ENCODE measurements at places on chromosomes 5 and 9. TPM values are rescaled to one million over a fixed set of nuclear protein-coding genes. Genes with fewer than 3 reads are reported as not detected.

PHF24 gene
- 0.76 TPM for total RNA-seq

PLEKHG4B gene
- total RNA-seq = 2.1 TPM

SIT1 gene
- not detected for total RNA-seq

SHISAL2B gene
- not detected for total RNA-seq

GPBP1 gene
- total RNA-seq = 40.1 TPM

NRARP gene
- total RNA-seq = 28.5 TPM

THOC3 gene
- total RNA-seq = 43.9 TPM

STC2 gene
- total RNA-seq = 4.1 TPM

ZBED3 gene
- 5.1 TPM for total RNA-seq

WNT8A gene
- not detected for total RNA-seq

FRMD3 gene
- 4.9 TPM for total RNA-seq

SLIT3 gene
- total RNA-seq = 16.2 TPM

SLC44A1 gene
- total RNA-seq = 51.1 TPM

PCDHA9 gene
- total RNA-seq = 0.06 TPM

HAVCR1 gene
- not detected for total RNA-seq

PRDM9 gene
- not detected for total RNA-seq

GCNT4 gene
- total RNA-seq = 4.2 TPM

- no peak for DNase-seq
Observed at GRCh38 chr5:105167092-105167491, 1604.5 kb upstream of the NUDT12 start.

GRCh38 chr5:79795764-79796398 is 106.2 kb downstream of the CMYA5 start:
- no peak for DNase-seq

DNA sequence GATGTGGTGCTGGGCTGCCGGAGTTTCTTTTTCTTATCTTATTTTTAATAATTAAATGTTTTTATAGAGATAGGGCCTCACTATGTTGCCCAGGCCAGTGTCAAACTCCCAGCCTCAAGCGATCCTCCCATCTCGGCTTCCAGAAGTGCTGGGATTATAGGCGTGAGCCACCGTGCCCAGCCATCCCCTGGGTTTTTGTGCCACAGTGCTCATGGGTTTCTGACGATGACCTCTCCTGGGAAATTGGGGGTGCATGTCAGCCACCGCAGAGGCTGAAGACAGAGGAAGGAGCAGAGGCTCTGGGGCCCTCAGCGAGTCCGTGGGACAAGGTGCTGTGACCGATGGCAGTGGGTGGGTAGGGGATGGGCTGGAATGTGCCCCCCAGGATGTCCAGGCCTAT is 14.4 kb downstream of the GPSM1 start:
- DNase-seq = no peak

DNA sequence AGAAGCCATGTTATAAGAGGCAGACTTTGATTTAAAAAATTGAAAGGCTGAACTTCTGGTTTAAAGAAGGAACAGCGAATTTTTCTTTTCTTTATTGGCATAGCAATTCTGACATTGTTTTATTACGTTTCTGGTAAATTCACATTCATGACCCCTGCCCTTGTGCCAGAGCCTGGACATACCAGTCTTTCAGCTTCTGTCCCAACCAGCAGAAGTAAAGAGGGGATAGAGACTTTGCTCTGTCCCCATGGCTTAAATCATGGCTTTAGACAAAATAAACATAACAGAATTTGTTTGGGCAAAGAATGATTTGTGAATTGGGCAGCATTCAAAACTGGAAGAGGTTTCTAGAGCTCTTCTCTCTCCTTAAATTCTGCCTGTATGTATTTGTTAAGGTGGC is 15.3 kb downstream of the CAST start:
- no peak for DNase-seq

GRCh38 chr5:163410505-163410904 is 26.9 kb upstream of the CCNG1 start:
- no peak for DNase-seq

GRCh38 chr5:97096191-97096590 is 46.2 kb downstream of the LIX1 start:
- DNase-seq = no peak

DNA sequence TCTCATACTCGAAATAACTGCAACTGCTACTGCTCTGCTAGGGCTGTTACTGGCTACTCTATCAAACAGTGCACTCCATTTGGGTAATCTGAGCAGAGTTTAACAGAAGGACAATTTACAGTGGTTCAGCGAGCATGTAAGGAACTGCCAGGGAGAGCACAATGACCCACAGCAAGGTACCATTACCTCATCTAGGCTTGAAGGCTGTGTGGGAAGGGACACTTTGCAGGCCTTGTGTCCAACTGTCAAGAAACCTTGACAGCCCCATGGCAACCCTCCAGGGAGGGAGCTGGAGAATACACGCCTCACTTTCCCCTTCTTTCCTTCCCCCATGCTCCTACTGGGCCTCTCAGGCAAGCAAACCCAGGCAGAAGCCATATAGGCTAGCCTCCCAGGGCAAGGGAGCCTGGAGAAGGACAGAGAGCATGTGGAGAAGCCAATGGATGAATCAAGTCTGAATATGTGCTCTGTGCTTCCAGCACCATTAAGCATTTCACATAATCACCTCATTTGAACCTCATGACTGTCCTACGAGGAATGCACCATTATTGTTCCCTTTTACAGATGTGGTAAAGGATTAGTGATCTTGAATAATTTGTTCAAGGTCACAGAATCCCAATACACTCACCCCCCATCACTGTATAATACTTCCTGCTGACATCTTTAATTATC is 49.9 kb upstream of the JAK2 start:
- DNase-seq = no peak

DNA sequence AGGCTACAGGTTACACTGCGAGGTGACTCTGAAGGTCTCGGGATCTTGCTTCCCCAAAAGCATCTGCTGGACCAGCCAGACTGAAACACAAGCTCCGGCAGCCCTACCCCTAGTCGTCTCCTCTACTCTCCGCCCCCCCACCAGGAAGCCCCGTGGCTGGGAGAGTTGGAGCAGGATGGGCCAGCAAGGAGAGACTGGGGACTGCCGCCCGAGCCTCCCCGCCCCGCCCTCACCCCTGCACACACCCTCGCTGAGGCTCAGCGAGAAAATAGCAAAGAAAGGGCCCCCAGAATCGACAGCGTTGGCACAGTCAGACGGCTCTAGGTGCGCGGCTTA is 1.3 kb downstream of the TRIM7 start:
- DNase-seq = no peak

DNA sequence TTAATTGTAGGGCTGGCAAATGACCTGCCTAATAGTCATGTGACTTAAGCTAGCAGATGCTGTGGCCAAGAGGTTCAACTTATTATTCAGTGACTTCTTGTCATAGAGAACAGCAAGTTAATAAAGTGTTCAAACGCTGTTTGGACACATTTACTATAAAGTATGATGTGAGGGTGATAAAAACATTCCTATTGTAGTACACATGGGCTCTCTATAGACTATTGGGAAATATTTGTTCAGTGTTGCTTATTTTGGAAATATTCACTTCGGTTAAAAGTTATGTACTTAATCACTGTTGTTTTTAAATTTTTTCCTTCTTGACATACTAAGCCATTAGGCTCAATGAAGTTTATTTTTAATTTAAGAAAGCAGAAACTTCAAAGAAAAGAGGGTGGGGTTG is 345.0 kb downstream of the NNT start:
- DNase-seq = peak; percentile 38

- peak; percentile 89 for DNase-seq
Observed at GRCh38 chr5:169980418-169981053, at the start of gene INSYN2B. Gene INSYN2B, minus strand, starts transcription at chr5:169980495. Its CDS starts 96,597 bp downstream, at chr5:169883898.

GRCh38 chr5:103313056-103313455 is 54.5 kb downstream of the MACIR start:
- no peak for DNase-seq

DNA sequence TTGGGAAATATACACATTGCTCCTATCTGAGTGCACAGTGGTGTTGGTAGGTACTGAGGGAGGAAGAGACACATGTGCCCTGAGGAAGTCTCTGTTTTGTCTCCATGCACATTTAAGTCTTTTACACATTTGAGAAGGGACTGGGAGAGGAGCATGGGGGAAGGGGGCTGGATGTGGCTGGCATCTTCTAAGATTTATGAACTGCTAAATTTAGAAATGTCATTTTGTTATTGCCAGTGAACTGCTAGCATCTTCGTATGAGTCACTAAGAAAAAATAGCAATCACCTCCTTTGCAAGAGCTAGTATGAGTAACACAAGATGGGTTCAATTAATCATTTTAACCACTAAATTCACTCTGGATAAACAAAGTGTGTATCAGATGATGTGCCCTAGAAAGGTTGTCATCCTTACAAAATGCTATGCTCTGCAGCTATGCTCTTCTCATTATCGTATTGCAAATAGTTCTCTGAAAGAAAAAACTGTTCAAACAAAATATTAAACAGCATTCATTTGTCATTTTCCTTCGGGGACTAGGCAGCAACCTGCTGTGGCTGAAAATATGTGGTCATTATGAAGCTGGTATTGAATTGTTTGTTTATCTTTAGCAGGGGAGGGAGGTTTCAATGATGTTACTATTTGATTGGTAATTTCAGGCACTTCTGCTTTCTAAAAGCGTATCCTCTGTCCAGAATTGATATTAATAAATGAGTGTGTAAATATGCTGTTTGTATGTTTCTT is 236.5 kb downstream of the DMRTA1 start:
- DNase-seq = no peak

DNA sequence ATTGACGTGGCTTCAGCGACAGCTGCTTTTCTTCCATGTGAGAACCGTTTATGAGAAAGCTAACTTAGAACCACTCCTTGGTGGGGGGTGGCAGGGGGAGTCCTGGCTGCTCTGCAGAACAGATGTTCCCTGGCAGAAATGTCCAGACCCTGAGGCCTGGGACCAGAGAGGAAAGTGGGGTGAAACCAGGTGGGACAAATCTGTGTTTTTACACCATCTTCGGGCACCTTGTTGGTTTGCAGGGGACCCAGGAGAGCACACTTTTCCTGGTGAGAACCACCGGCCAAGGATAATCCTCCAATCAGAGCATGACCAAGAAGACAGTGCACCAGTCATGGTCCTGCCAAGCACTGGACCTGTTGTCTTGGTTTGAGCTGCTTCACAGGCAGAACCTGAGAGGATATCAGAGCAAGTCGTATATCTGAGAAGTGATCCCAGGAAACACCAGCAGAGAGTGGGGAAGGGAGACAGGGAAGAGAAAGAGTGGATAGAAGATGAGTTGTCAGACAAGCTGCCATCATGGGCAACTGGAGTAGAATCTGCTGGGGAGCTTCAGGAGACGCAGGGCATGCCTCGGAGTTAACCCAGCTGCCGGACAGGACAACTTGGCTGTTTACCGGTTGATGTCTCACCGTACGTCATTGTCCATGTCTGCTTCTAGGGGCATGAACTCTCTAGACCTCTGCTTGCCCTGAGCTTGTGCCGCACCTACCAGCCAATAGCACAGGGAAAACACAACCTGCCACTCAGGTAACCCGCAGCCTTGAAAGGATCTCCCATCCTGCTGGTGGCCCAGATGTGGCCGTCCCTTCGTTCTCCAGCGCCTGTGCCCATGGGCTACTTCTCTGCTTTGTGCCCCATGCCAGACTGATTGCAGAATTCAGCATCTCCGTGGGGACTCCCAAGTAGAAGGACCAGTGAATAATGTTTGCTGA is 178.4 kb upstream of the MVB12B start:
- DNase-seq = peak; percentile 62

DNA sequence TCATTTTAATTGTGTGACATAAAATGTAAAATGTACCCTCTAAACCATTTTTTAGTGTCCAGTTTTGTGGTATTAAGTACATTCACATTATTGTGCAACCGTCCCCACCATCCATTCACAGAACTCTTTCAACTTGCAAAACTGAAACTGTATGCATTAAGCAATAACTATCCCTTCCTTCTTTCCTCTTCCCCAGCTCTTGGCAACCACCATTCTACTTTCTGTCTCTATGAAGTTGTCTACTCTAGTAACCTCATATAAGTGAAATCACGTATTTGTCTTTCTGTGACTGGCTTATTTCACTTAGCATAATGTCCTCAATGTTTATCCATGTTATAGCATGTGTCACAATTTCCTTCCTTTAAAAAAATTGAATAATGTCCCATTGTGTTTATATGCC is 142.4 kb downstream of the C9orf152 start:
- no peak for DNase-seq

- no peak for DNase-seq
Observed at GRCh38 chr5:130955041-130955440, 210.0 kb downstream of the HINT1 start.

DNA sequence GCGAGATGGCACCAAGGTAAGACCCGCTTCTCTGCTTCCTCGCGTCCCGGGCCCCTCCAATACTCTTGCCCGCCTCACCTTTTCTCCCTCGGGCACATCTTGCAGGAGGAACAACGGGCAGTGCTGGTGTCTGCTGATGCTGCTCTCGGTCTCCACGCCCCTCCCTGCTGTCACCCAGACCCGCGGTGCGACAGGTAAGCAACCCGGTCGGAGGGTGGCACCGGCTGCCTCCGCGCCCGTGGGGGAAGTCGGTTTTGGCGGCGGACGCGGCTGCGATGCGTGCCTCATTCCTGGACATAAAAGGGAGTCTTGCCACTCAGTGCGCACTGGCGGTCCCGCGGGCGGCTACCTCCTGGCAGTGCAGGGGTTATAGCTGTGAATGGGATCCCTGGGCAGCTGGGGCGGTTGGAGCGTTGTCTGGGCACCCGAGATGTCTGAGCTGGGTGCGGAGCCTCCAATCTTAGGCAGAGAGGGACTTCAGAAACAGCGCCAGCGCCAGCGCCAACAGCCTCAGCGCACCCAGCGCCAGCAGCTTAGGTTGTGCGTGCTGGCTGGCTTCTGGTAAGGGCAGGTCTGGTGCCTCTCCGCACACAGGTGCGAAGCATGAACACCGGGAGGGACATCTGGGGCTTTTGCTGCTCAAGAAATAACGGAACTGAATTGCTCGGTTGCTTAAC is 488 bp downstream of the COL15A1 start:
- DNase-seq = peak; percentile 86

DNA sequence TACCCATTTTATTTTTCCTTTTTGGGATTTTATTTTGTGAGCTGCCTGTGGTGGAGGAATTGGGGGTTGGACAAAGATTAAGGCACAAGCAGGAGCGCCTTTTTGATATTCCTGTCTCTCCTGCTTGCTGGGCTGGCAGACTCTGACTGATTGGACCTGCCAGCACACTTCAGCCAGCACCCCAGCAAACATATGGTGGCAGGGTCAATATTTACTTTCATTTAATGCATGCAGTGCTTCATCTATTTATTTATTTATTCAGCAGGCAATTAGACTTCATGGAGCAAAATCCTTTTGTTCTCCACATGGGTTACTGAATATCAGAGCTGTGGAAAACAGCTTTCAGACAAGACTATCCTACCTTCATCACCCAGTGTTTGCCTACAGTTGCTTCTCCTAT is 48.4 kb upstream of the EPB41L4A start:
- no peak for DNase-seq

DNA sequence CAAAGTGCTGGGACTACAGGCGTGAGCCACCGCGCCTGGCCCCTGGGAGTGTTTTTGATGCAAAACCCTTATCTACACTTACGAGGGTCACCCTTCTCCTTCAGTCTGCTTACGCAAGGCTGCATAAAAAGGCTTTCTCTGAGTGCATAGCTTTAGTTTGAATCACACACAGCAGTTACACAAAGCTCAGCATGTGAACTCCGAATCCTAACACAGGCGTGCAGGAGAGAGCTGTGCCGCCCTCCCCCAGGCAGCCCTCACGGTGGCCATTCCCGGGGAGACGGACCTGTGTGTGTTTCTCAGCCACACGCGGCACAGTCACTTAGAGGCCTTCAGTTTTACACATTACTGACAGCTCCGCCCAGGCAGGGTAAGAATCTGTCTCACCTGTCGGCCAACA is 26.7 kb downstream of the EXD3 start:
- no peak for DNase-seq

All from lower leg skin (tissue), 4 donors.